Nucleus accumbens (tissue), 56 donors: ENCODE measurements at places on chromosomes 16 and 17.

- DNase-seq: no peak
Measured at GRCh38 chr16:87432330-87432915, 40.3 kb downstream of the MAP1LC3B start.

DNA sequence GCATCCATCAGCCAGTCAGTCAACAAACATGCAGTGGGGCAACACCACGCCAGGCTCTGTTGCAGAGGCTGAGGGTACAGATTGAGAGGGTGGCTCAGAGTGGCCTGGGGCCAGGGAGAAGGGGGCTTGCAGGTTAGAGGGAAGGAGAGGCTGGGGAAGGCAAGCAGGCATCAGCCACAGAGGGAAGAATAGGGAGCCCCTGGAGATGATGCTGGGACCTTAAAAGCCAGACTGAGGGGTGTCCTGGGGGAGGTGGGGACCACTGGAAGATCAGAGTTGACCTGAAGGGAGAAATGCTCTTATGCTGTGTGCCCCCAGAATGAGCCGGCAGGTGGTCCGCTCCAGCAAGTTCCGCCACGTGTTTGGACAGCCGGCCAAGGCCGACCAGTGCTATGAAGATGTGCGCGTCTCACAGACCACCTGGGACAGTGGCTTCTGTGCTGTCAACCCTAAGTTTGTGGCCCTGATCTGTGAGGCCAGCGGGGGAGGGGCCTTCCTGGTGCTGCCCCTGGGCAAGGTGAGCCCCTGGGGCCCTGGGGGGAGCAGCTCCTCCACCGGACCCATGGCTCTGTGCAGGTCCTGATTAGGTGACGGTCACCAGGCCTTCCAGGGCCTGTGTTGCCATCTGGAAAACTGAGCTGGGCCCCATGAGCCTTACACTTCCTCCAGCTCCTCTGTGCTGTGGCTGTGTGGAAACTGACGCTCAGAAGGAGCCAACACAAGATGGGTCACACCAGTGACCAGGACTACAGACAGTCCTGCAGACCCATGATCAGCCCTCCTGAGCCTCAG, 1.7 kb downstream of the CORO1A start:
- DNase-seq: no peak

DNA sequence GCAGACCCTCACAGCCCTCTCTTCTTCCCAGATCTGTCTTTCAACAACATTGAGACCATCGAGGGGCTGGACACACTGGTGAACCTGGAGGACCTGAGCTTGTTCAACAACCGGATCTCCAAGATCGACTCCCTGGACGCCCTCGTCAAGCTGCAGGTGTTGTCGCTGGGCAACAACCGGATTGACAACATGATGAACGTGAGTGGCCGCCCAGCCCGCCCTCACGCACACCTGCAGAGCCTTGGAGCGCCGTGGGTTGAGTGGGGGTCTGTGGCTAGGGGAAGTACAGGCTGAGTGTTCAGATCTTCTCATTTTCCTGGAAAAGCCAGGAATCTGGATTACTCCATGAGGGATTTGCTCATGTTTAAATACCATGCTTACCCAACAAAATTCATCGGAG, 15.2 kb downstream of the DRC3 start:
- DNase-seq: no peak

GRCh38 chr17:27244491-27245223, 49.3 kb upstream of the WSB1 start:
- peak; percentile 6 for DNase-seq

DNA sequence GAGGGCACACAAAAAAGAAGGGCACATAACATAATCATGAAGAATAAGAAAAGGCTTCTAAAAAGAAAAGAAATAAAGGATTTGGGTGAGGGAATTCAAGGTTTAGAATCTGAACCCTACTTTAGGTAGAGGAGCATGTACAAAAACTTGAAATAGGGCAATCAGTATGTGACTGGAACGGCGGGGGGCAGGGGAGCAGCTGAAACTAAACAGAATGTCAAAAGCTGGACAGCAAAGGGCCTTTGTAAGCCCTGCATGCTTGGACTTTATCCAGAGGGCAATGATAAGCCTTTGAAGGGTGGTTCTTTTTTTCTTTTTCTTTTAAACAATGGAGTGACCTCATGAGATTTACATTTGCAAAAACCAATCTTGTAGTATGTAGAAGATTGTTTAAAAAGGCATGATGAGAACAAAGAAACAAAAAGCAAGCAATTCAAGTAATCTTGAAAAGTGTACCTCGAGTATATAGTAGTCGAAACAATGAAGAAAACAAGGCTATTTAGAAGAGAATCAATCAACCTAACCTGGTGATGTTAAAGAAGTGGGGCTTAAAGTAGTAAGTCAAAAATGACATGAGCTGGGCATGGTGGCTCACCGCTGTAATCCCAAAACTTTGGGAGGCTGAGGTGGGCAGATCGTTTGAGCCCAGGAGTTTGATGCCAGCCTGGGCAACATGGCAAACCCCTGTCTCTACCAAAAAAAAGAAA, 46.7 kb upstream of the ANKFY1 start:
- DNase-seq: no peak

DNA sequence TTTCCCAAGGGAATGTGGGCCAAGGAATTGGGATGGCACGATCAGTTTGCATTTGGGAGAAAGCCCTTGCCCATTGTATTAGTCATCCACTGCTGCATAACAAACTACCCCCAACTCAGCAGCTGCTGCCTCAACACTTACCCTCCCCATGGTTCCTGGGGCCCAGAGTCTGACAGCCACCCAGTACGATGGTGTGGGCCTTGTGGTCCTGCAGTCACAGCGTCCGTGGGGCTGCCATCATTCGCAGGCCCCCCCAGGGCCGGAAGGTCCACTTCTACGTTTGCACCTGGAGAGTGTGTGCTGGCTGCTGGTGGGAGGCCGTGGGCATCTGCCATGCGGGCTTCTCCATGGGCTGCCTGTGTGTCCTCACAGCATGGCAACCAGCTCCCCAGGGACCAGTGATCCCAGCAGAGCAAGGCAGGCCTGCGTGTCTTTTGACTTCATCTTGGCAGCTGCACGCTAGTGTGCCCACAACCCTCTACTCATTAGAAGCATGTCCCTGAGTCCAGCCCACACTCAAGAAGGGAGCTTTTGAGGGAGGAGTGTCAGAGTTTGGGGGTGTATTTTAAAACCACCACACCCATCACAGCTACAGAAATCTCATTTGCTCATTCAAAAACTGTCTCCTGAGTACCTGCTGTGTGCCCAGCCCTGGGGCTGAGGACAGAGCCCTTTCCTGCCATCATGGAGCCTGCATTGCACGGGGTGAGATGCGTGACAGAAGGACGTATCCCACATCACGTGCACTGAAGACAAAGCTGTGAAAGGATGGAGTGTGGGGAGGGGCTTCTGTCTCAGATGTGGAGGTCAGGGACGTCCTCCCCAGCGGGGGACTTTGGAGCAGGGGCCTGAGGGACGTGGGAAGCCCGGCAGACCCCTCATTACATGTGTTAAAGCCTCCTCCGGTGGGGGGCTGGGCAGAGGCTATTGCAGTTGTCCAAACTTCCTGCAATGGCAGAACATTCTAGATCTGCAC, 185.0 kb upstream of the ZNF469 start:
- DNase-seq: no peak

- DNase-seq: peak; percentile 49
Measured at GRCh38 chr17:27993723-27994310, 48.7 kb upstream of the NLK start.

GRCh38 chr16:57244463-57244766, 644 bp upstream of the ARL2BP start:
- DNase-seq: no peak

DNA sequence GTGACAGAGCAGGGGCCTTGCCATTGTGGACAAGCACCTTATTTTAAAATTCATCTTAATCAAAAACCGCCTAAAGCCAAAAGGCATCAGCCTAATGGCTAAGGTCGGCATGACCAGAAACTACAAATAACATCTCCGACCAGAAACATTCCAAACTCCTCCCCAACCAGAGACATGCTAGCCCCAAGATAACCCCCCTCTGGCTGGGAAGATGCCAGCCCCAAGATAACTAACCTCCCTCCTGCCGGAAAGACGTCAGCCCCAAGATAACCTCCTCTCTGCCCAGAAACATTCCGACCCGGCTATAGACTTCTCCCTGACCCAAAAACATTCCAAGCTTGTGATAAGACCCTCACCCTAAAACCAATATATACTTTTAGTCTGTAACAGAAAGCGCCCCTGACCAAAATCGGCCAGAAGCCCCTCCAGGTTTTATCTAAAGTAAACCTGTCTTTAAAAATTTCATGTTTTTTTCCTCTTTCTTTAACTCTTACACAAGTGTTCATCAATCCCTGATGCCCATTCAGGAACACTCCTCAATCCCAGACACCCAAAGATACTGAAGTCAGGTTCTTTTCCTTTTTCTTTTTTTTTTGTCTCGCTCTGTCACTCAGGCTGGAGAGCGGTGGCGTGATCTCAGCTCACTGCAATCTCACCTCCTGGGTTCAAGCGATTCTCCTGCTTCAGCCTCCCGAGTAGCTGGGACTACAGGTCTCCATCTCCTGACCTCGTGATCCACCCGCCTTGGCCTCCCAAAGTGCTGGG, 32.7 kb downstream of the TLE7 start:
- no peak for DNase-seq

DNA sequence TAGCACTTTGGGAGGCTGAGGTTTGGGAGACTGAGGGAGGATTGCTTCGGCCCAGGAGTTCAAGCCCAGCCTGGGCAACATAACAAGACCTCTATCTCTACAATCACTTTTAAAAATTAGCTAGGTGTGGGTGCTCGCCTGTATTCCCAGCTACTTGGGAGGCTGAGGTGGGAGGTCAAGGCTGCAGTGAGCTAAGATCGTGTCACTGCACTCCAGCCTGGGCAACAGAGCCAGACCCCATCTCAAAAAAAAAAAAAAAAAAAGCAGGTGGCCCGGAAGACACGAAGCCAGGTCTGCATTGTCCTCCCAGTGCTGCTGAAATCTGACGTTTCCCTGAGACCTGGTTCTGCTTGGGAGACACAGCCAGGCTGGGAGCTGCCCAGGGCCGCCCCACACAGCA, 18.8 kb upstream of the TIMP2 start:
- DNase-seq: no peak

DNA sequence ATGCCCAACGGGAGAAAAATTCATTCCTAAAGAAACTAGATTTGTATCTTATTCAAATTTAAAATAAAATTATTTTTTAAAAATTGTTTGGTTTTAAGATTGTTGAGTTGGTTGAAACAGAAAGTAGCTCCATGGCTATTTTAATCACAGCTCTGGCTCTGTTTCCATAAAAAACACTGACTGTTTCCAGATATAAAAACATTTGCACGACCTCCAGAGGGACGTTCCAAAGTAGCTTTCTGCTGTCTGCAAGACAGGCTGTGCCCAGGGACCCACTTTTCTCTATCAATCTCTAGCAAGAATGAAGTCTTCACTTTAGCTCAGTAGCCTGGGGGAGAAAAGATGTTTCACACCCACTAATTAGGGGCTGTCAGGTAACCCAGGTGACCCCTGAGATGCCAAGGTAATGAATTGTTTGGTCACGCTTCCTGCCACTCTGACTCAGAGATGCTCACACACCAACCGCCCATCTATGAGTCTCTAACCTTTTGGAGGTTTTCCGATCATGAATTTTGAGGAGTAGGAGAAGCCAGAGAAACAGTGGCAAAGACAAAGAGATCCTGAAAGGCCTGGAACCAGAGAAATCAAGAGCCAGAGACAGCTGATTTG, 220.1 kb upstream of the SOX9 start:
- DNase-seq: no peak

GRCh38 chr16:1427473-1428461, 3.1 kb upstream of the PERCC1 start:
- no peak for DNase-seq

GRCh38 chr16:56594292-56594619, 4.9 kb downstream of the MT3 start:
- DNase-seq: no peak

- DNase-seq: no peak
Measured at GRCh38 chr17:58312829-58313228, 15.8 kb downstream of the TSPOAP1 start.

GRCh38 chr17:64262198-64262999, 661 bp downstream of the TEX2 start:
- DNase-seq: no peak

DNA sequence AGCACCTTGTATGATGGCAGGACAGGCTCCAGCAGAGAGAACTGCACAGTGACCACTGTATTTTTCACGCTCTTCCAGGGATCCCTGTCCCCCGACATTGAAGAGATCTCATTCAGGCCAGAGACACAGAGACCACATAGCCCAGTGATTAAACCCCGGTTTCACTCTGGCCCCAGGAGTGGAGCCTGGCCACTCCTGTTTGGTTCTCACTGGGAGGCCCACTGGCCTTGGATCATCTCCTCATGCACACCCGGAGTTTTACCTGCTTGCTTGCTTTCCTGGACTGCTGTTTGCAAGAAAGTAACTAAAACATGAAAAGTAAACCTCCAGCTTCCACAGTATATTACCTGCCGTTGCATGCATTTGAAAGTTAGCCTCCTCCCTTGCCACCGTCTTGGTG, 13.2 kb upstream of the CLEC18C start:
- DNase-seq: no peak

DNA sequence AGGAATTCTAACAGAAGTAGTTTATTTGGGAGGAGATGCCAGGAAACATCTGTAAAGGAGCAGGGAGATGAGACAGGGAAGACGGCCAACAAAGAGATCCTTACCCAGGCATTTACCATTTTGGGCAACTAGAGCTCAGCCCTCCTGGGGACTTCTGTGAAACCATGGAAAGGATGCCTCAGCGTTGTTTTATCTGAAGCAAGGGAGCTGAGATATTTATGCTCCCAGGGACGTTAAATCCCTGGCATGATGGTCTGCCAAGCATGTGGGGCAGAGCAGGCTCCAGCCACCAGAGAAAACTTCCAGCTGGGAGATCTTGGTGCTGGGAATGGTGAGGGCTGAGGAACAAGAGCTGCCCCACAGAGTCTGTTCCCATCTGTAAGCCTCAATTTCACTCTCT, 114.8 kb upstream of the FOXF1 start:
- no peak for DNase-seq

GRCh38 chr17:62724398-62725146, 83.5 kb downstream of the MARCHF10 start:
- no peak for DNase-seq

- DNase-seq: peak; percentile 60
Measured at GRCh38 chr17:76240461-76241203, at the start of gene RNF157. RNF157 (minus strand) TSS chr17:76240493; CDS start chr17:76240240, 253 bp downstream.

- DNase-seq: peak; percentile 95
Measured at GRCh38 chr17:79919164-79919585, 79.9 kb upstream of the CBX4 start.

DNA sequence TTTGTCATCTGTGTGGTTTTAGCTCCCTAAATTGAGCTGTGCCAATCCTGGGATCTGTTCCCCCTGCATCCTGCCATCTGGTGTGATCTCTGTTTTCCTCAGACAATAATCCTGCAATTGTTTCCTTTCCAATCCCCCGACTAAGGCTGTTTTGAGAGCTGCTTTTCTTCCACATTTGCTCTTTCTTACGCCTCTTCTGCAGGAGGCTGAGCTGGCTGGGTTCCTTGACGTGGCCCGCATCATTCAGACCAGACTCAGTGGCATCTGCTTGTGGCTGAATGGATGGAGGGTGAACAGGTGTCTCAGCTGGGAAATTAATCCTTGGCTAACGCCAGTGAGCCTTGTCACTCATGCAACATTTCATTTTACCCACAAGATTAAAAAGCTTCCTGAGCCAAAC, 9.8 kb upstream of the MED9 start:
- no peak for DNase-seq

- DNase-seq: no peak
Measured at GRCh38 chr16:11913425-11914079, 2.2 kb downstream of the GSPT1 start.
